ENCODE measurements at places on chromosomes 16 and 17.

DNA sequence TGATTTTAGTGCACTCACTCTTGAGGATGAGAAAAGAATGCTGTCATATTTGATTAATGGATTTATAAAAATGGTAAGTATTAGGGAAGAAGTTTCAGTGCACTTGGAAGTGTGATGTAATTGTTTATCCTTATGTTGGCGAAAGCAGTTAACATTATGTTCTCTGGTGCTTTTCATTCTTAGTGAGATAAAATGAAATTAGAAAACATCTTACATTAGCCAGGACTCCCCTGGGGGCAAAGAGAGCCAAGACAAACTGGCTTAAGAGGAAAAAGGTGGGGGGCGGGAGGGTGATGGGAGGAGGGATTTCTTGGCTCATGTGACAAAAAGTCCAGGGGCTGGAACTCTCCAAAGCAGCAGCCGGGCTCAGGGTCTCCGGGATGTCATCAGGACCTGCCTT is 73.2 kb downstream of the KNOP1 start:
- no peak for DNase-seq

GRCh38 chr17:40312131-40312731 is 3.3 kb downstream of the RARA start:
- DNase-seq, result no peak

- no peak for DNase-seq
Observed at GRCh38 chr17:76797241-76797840, 59.4 kb downstream of the MFSD11 start.

GRCh38 chr16:16010194-16010593 is 60.8 kb downstream of the ABCC1 start:
- DNase-seq, result no peak

- DNase-seq, result no peak
Observed at GRCh38 chr17:1915889-1916288, 86.1 kb downstream of the RPA1 start.

DNA sequence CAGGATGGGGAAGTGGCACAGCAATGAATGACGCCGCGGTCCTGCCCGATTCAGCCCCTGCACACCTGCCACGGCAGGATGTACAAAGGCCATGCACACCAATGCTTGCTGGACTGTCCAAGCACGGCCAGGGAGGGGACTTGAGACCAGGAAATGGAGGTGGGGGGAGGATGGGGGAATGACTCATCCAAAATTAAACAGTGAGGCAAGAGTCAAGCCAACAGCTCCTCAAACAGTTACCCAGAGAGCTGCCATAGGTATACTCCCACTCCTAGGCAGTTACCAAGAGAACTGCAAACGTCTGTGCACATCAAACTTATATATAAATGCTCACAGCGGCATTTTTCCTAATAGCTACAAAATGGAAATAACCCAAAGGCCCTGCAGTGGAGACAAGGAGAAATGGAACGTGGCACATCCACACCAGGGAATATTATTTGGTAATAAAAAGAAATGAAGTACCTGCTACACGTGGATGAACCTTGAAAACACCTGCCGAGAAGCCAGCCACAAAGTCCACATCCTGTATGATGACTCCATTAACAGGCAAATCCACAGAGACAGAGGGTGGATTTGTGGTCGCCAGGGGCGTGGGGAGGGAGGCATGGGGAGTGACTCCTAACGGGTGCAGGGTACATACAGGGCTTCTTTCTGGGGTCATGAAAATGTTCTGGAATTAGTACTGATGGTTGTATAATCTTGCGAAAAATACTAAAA is 54.1 kb downstream of the VAC14 start:
- DNase-seq, result no peak

DNA sequence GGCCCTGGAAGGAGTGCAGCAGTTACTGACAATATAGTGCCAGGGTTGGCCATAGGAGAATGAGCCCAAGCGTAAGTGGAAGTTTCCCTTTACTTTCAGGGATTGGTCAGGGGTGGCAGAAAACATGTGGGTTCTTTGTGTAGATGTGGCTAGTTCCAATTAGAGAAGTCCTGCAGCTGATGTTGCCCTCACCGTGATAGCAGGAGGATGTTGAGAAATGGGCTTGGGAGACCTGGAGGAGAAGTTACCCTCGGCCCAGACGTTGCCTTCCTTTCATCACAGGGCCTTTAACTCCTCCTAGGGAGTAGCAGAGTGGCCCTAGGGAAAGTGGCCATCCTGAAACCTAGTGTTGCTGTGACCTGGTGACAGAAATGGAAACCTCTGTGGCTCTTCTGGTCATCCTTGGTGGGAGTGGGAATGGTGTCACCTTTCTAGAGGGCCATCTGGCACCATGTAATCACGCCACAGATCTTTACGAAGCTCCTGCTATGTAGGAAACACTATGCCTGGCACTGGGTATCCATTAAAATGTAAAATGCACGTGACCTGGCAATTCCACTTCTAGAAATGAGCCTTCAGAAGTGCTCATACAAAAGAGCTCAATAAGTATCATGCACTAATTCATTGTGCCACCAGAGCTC is 6.7 kb downstream of the TMEM92 start:
- DNase-seq, result no peak

- DNase-seq, result no peak
Observed at GRCh38 chr17:74704544-74704943, 8.2 kb downstream of the CD300LF start.

DNA sequence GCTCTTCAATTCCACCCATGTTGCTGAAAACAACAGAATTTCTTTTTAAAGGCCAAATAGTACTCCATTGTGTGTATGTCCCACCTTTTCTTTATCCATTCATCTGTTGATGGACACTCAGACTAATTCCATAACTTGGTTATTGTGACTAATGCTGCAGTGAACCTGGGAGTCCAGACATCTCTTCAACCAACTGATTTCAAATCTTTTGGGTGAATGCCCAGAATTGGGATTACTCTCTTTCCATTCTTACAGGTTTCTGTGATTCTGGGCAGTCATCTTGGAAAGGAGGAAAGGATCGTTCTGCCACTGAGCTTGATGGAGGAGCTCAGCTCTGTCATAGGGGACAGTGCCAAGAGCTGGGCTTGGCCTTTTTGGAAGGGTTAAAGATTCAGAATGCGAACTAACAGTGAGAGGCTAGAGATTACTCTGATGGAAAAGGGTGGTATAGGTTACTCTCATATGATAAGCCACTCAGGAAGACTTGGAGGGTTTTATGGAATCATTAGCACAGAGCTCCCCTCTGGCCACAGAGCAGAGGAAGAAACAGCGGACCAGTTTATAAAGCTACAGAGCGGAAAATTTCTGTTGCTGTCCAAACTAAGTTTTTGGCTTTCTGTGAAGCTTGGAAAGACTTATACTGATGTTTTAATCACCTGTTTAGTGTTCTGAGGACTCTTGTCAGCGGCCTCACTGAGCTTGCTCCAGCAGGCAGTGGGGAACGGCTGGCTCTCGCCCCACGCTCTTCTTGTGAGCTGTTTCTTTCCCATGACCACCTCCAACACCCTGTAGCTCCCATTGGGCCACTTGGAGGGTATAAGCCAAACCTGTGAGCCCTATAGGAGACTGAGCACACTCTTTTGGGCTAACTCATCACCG is 48.3 kb downstream of the HIC1 start:
- no peak for DNase-seq

- no peak for DNase-seq
Observed at GRCh38 chr17:29007860-29008455, 2.1 kb upstream of the SEZ6 start.

DNA sequence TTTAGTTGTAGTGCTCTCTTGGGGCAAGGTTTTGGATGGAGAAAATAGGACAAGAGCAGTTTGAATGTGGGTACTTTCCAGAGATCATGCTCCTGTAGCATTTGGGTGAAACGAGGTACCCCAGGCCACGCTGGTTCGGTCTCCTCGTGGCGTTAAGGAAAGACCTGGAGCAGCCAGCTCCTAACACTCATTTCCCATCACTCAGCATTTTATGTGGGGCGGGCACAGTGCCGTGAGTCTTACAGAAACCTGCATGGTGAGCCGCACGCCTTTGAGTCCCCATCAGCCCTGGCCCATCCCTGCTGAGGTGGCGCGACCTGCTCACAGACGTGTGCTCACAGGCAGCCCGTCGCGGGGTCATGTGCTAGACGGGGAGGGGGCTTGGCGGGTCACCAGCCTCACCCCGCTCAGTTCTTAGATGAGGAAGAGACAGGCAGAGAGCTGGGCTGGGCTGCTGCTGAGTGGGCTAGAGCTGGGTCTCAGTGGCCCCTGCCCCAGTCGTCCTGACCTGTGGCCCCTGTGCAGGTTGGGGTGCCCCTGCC is 37.3 kb downstream of the TBCD start:
- no peak for DNase-seq

DNA sequence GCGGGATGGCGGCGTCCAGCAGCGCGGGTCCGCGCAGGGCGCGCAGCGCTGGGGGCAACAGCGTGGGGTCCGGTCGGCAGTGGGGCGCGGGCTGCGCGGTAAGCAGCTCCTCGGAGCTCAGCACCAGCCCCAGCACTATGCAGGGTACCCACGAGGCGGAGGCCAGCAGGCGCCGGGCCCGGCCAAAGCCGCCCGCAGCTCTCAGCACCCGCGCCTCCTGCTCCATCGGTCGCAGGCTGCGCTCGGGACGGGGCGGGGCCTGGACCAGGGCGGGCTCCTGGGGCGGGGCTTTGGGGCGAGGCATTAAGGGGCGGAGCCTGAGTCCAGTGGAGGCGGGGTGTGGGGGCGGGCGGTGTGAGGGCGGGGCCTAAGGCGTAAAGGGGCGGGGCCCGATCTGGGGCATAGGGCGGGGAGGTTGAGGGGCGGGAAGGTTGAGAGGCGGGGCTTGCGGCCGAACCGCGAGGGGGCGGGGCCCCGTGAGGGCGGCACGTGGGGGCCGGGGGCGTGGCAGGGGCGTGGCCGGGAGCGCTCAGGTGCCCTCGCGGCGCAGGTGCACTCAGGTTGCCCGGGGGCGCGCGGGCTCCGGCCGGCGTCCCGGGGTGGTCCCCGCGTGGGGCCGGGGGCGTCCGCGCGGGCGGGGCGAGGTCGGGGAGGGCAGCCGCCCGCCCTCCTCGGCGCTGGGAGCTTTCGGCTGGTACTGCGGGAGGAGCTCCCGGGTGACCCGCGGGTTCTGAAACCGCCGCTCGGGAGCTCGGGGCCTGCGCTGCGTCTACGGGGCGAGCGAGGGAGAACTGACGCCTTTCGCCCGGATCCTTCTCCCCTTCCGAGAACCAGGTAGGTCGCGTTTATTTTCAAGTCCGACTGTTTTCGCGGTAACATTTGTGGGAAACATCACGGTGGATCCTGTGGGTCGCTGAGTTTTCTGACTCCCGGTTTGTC is 1.4 kb upstream of the SLC22A31 start:
- DNase-seq, result peak; percentile 87

GRCh38 chr17:57732062-57732461 is 13.0 kb downstream of the CCDC182 start:
- no peak for DNase-seq

GRCh38 chr16:67641779-67642708 is 2.9 kb upstream of the CARMIL2 start:
- no peak for DNase-seq

DNA sequence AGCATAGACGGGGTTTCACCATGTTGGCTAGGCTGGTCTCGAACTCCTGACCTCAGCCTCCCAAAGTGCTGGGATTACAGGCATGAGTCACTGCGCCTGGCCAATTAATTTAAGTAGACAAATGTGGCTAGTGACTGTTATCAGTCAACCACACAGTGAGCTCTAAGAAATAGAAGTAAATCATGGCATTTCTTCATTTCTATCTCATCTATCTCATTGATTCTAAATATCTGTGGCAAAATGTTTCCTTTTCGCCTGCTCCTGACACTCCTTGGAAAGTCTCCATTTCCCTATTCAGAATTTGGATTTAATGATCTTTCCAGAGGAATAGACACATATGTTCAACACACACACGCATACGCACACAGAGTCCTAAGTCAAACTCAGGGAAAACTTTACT is 81.3 kb downstream of the HIC1 start:
- DNase-seq, result no peak

GRCh38 chr16:30925995-30926811 is 2.8 kb downstream of the FBXL19 start:
- no peak for DNase-seq

- DNase-seq, result no peak
Observed at GRCh38 chr17:32558997-32559650, 72.3 kb downstream of the CDK5R1 start.

- DNase-seq, result no peak
Observed at GRCh38 chr16:56145369-56145768, 45.9 kb upstream of the GNAO1 start.

GRCh38 chr17:44326861-44327444 is 2.3 kb upstream of the SLC25A39 start:
- peak; percentile 96 for DNase-seq

DNA sequence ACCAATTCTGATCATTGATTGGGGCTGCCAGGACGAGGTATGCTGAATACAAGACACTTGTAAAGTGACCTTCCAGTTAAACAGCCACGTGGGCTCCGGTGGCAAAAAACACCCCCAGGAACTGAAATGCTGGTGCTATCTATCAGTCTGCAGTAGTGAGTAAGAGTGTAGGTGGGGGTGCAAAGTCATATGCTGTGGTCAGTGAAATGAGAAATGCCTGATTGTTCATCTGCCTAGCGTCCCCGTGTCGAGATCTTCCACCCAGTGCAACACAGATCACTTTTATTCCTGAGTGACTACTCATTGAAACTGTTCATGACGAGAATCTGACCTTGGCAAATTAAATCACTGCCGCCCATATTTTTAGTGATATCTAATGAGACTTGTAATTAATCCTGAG is 806.5 kb upstream of the GOT2 start:
- DNase-seq, result no peak

DNA sequence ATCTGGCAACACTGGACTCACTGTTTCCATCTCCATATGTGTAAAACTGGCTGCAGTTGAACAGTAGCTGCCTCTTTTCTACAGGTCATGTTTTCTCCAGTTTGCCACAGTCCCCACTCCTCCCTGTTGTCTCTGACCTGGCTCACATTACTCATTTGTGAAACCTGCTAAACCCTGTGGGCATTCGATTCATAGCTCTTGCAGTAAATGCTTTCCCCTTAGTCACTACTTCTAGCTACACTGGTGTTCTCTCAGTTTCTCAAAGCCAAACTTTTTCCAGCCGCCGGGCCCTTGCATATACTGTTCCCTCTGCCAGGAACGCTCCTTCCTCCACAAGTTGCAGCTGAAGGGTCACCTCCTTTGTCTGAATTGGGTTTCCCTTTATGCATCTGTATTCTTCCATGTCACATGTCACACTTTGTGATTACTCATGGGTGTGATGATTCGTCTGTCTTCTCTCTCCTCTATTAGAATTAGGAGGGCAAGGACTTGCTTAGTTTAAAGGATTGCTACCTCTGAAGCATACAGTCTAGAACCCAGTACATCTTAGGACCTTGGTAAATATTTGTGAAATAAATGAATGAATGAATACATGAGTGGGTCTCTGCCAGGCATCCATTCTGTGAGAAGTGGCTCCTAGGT is 15.0 kb upstream of the MT4 start:
- no peak for DNase-seq

DNA sequence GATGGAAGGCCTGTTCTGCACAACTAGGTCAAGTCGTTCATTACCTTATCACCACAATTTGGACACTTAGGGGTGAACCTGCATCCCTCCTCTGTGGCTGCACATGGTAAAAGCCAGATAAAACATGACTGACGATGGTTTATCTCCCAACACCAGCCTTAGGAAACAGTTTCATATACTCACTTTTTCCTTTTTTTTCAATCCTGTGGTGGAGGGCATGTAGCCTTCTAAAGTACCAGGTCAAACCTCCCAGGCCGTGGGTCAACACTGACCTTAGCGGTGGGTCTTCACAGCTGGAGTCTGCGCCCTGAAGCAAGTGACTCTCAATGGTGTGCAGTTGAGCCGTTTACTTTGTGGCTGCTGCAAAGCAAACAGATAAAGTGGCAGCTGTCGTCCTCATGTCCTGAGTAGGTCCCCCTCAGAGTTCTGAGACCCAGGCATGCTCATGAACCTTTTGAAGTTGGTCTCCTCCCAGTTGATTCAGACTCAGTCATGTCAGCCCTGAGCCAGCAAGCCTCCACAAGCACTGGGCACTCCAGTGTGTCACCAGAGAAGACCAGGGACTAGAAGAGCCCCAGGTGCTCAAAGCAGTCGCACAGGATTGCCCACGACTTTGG is 5.9 kb downstream of the FAHD1 start:
- DNase-seq, result no peak

Data from CD4-positive, alpha-beta T cell treated with Interleukin-17A for 1 hour (primary cell).